Activated CD8-positive, alpha-beta memory T cell treated with anti-CD3 and anti-CD28 coated beads for 1 hour (primary cell): ENCODE measurements at places on chromosomes 11 and 22.

- no peak for DNase-seq
Measured at GRCh38 chr11:130144861-130145281, 14.7 kb upstream of the ST14 start.

GRCh38 chr11:2318123-2318522 is 16.3 kb downstream of the TSPAN32 start:
- no peak for DNase-seq

DNA sequence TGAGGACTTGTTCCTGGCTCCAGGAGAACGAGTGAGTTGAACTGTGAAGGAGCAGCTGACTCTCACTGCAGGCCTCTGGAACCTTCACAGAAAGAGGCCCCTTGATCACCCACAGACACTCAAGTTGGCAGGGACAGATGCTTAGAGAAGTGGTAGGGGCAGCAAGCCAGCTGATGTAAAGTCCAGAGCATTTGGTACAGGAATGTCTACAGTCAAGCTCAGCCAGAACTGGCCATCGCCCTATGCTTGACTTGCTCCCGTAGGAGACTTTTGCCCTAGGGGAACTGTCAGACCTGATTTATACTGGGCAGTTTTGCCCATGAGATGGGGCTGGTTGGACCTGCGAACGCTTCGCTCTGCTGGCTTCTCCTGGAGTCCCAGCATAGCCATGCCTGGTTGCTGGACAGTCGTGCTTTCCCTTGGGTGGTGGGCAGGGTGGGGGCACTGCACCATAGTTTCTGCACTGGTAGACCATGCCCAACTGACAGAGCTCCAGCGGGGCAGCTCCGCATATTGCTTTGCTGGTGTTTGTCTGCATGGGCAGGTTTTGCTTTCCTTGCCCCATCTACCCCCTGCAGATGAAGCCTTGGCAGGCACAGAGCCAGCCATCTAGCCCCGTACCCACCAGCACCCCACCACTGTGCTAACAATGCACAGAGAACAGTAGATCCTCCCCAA is 977.7 kb downstream of the JRKL start:
- DNase-seq = no peak

DNA sequence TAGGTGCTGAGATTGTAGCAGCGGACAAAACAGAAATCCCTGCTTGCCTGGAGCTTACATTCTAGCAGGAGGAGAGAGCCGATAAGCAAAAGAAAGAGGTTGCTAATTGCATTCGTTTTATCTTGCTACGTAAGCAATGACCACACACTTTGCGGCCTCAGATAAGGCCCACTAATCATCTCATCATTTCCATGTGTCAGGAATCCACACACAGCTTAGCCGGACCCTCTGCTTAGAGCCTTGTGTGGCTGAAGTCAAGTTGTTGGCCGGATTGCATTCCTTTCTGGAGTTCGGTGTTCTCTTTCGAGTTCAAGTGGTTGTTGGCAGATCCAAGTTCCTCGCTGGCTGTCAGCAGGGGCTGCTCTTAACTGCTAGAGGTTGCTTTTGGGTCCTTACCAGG is 101.6 kb downstream of the CHST1 start:
- no peak for DNase-seq

- DNase-seq = no peak
Measured at GRCh38 chr11:27040302-27041115, at the start of gene BBOX1. TSS of gene BBOX1 (plus strand) at chr11:27040815. CDS start at chr11:27055431, 14,616 bp downstream.

GRCh38 chr11:8809241-8809938 is 101.6 kb upstream of the AKIP1 start:
- DNase-seq = no peak

DNA sequence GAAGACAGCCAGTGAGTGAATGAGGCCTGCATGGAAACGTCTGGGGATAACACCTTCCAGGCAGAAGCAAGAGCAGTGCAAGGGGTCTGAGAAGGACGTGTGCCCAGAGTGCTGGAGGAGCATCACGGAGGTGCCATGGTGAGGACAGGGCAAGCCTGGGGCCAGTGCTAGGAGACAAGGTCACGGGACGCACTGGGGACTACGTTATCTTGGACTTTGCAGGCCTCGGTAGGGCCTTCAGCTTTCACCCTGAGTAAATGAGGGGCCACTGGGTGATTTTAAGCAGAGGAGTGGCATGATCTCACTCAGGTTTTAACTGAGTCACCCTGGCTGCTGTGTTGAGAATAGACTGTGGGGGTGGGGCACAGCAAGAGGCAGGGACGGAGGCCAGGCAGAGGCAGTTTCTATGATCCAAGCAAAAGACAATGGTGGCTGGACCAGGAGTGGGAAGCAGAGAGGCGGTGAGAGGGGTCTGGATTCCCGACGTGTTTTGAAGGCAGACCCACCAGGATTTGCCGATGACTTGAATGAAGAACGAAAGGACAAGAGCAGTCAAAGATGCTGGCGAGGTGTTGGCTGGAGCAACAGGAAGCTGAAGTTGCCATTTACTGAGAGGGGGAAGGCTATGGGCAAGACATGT is 102.7 kb upstream of the PARVA start:
- DNase-seq = no peak

DNA sequence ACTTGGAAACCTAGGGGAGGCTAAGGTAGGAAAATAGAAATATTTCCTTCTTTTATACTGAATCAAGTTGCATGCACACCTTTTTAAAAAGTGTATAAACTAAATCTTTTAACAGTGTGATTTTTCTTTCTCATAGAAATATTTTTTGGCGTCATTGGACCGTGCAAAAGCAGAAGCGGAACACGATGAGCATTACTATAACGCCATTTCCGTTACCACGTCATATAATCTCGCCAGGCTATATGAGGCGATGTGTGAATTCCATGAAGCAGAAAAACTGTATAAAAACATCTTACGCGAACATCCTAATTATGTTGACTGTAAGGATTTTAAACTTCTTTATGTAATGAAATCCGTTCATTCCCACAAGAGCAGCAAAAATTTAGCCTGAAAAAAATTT is 13.4 kb downstream of the CTR9 start:
- DNase-seq = no peak

DNA sequence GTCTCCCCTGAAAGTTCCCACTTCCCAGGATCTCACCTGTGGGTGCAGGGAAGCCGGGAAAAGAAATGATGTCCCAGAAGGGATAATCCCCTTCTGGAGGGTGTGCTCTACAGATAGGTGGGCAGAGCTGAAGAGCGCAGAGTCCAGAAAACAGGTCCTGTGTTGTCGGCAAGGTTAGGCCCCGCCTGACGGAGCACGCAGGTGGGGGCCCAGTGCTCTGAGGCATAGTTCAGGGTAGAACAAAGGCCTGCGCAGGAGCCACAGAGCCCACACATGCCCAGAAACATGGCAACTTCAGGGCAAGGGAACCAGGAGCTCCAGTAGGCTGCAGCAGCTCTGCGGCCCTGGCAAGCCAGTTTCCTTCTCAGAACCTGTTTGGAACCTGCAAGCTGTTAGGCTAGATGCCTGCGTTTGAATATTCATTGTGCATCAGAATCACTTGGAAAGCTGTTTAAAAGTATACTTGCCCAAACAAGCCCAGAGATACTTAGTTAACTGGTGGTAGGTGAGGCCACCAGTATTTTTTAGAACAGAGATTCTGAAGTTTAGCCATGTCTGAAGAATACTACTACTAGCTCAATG is 386.6 kb downstream of the BUD13 start:
- DNase-seq = no peak

DNA sequence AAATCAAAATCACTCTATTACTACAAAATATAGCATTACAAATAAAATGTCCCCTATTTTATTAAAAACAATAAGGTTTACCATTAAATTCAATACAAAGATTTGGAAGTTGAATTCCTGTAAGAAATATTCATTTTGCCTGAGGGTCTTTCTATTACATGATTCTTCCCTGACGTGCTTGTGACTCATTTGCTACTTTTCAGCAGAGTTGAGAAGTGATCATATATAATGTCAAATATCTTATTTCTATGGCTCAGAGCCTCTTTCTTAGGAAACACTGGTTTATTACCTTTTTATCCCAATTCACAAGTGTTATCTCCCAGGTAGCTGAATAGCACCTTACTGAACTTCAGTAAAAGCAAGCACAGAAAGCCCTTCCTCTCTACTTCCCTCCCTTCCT is 65.2 kb upstream of the CNTN5 start:
- no peak for DNase-seq

GRCh38 chr11:116602637-116602942 is 170.2 kb downstream of the BUD13 start:
- DNase-seq = no peak

GRCh38 chr11:82733444-82734119 is at the start of gene FAM181B:
TSS of gene FAM181B (minus strand) at chr11:82733864. CDS start at chr11:82733729, 135 bp downstream.
- no peak for DNase-seq

GRCh38 chr11:124078591-124078990 is 36.7 kb upstream of the VWA5A start:
- no peak for DNase-seq

GRCh38 chr11:61791737-61792309 is 576 bp downstream of the TMEM258 start:
- DNase-seq = no peak

GRCh38 chr22:36395055-36395849 is 7.5 kb upstream of the MYH9 start:
- DNase-seq = no peak

GRCh38 chr11:68970921-68971636 is 9.7 kb downstream of the MRGPRD start:
- no peak for DNase-seq

GRCh38 chr11:66365711-66366619 is 5.6 kb downstream of the SLC29A2 start:
- DNase-seq = no peak

DNA sequence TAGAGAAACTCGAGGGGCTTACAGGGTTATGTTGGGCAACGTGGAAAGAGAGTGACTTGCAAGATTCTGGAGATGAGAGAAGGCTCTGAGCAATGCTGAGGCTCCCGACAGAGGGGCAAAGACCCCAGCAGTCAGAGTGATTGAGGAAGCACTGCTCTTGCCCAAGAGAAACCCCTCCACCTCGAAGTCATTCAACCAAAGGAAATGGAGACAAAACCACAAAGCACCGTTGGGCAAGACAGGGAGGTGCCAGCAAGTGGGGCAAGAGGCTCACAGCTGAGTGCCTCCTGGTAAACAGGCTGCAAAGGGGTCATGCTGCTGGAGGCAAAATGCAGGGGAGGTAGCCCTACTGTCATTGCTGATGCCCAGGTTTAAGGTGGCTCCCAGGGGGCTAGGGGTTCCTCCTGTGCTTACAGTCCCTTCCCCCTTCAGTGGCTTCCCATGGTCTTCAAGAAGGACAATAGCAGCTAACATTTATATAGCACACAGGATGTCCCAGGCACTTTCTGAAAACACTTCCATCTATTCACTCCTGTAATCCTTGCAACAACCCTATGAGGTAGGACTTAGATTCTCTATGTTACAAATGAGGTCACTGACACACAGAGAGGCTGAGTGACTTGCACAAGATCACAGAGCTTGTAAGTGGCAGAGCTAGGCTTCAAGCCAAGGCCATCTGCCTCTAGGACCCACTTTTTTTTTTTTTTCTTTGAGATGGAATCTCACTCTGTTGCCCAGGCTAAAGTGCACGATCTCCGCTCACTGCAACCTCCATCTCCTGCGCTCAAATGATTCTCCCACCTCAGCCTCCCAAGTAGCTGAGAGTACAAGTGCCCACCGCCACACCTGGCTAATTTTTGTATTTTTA is 18.1 kb upstream of the MYH9 start:
- no peak for DNase-seq
